ENCODE measurements at places on chromosomes 3 and 15.
A peak's percentile ranks its signal among the peaks of the same experiment; 100 is the strongest.

DNA sequence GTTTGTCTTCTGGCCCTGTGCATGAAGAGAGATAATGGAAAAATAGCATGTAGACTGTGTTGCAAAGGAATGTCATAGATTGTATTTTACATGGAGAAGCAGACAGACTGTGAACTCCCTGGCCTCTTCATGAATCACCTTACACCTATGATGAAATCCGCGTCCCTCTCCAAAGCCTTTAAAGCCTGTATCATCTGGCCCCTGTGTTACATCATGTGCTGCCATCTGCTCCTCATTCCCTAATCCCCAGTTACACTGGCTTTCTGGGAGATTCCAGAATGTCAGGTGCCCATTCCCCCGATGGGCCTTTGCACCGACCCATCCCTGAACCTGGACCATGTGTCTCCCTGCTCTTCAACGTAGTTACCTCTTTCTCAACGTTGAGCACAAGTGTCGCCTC lies 190.8 kb downstream of the ADAMTSL3 start:
- peak; percentile 72 for DNase-seq

DNA sequence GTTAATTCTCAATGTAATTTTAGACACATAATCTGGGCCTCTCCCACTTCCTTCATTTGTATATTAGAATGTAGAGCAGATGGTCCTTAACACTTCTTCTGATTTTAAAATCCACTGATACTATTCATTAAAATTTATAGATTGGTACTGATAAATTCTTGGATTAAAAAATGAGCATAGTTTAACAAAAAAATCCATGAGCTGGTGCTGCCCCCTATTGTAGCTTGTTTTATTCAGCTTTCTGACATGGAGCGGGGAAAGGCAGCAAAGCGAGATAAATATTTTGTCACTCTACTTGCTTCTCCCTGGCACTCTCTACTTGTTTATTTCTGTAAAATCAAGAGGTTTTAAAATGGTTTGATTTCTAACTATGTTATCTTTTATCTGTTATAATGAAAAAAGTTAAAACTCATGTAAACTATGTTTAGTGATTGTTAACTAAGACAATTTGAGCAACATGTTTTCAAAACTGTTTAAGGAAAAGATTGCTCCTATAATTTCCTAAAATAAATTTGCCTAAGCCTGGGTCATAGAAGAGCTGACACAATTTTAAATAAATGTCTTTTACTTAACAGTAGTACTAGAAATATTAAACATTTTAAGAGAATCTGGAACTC lies 26.5 kb upstream of the PLOD2 start:
- peak; percentile 26 for DNase-seq

DNA sequence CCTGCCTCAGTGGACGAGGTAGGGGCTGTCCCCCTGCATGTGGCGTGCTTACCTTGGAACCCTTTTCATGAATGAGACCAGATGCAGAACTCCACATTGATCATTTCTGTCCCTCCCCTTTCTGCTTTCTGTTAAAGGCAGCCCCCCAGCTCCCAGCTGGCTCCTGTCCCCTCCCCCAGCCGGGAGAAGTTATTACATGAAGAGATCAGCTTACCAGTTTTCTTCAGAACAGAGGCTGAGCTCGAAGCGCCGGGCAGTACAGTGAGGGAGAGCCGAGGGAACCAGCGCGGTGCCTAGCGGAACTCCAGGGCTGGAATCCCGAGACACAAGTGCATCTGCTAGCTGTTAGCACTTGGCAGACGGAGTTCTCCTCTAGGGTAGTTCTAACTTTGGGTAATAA lies 263.3 kb upstream of the NR2E3 start:
- no peak for DNase-seq

GRCh38 chr15:58770519-58770856 lies 614 bp upstream of the MINDY2 start:
- peak; percentile 41 for DNase-seq

- no peak for DNase-seq
These were observed 5.3 kb downstream of the ZNF620 start for GRCh38 chr3:40511031-40511718.

DNA sequence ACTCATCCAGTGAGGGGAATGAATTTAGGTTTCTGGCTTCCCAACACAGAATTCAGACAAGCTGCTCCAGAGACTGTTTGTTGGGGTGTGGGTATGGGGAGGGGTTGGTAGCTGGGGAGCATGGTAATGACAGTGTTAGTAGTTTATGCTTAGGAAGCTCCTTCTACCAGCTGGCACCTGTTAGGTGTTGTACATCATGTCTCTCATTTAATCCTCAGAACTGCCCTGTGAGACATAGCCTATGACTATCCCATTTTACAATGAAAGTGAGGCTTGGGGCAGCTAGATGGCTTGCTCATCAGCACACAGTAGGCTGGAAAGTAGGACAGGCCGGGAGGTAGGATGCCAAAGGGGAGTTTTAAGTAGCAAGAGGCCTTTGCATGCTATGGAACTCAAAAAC lies 2.5 kb downstream of the EIF4E3 start:
- no peak for DNase-seq

DNA sequence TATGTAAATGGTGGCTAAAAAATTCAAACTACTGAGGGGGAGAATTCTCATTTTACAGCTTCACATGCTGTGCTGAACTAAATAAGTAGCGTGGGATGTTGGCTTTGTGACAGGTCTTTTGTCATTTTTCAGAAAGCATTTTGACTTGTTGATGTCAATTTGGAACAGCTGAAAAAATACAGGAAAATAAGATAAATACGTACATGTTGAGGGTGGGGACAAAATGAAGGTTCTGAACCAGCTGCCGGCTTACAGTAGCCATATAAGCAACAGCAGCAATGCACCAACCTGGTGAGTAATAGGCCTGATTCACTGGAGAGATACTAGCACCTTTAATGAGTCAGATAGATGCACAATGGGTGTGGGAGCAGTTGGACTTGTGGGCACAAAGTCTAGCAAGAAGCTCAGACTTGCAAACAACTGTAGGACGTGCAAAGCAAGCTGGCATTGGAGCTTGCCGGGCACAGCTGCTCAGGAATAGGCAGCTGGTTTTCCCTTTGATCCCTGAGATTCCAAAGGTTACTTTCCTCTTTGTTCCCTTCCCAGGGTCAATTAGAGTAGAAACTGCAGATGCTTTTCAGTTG lies 12.9 kb downstream of the B3GNT5 start:
- DNase-seq: peak; percentile 92

DNA sequence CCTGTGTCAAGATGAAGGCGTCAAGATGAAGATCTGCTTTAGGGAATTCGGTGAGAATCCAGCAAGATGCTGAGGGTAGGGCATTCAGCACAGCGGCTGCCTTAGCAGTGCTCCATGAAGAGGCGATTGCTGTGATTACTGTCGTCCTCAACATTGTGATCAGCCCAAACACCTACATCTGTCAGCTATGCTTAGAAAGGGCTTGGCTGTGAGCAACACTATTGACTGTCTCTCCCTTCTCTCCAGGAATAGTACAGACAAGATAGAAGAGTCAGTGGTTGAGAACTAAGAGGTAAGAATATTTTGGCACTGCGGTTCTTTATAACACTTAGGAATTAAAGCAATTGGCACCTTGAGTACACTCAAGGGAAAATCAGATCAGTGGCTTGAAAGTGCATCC lies 91.3 kb downstream of the THBS1 start:
- DNase-seq: no peak

DNA sequence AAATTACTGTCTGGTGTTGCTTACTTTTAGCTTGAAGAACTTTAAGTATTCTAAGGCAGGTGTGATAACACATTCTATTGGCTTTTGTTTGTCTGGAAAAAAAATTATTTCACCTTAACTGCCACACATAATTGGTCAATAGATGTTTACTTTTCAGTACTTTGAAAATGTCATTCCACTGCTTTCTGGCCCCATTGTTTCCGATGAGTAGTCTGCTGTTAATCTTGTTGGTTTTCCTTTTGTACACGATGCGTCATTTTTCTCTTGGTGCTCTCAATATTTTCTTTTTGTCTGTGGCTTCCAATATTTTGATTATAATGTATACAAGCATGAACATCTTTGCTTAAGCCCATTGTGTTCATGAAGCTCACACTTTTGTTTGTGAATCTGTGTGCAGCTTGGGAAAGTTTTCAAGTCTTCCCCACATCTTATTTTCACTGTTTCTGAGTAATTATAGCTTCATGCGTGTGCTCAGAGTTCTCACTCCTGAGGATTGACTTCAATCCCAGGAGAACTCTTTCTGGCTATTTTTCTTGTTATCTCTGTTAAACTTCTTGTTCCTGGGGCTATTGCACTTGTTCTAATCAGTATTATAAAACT lies 664.7 kb downstream of the IGSF11 start:
- no peak for DNase-seq

DNA sequence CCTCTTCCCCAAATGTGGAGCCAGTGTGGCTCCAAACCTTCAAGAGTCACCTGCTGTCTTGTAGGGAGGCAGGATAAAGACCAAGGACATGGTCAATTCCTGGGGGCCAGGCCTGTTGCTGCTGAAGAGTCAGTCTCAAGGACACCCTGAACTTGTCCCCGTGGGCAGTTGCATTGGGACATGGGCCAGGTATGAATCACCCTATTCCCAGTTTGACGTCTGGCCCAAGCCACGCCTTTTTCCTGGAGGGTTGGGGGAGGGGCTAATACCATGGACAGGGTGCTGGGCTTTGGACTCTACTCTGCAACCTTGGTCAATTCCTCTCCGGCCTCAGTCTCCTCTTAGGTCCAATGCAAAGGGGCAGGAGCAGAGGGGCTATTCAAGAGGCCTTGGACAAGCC lies 10.4 kb downstream of the ATP2B2 start:
- DNase-seq: peak; percentile 45

GRCh38 chr15:33159726-33160453 lies 34.6 kb downstream of the FMN1 start:
- DNase-seq: no peak

GRCh38 chr3:16126634-16127033 lies 47.8 kb upstream of the GALNT15 start:
- DNase-seq: no peak

DNA sequence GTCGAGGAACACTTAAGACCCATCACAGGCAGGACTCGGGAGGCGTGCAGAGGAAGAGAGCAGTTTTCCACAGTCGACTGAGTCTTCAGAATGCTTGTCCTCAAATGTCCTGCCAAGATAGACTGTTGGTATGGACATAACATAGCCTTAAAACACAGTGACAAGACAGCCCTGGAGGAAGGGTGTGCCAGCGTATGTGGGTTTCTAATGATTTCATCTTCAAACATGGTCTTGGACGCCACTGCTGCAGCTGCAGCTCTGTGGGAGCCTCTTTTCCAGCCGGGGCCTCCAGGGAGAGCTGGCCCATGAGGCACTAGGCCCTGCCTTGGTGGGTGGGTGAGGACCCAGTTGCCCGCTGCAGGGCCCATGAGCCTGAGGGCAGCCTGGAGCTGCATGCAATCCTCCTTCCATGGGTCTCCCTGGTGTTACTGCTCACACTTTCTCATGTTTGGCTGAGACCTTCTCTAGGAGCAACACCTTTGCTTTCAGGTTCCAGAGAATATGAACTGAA lies 198.6 kb downstream of the KLF13 start:
- no peak for DNase-seq

GRCh38 chr3:45153658-45154437 lies 7.7 kb upstream of the CDCP1 start:
- DNase-seq: no peak

DNA sequence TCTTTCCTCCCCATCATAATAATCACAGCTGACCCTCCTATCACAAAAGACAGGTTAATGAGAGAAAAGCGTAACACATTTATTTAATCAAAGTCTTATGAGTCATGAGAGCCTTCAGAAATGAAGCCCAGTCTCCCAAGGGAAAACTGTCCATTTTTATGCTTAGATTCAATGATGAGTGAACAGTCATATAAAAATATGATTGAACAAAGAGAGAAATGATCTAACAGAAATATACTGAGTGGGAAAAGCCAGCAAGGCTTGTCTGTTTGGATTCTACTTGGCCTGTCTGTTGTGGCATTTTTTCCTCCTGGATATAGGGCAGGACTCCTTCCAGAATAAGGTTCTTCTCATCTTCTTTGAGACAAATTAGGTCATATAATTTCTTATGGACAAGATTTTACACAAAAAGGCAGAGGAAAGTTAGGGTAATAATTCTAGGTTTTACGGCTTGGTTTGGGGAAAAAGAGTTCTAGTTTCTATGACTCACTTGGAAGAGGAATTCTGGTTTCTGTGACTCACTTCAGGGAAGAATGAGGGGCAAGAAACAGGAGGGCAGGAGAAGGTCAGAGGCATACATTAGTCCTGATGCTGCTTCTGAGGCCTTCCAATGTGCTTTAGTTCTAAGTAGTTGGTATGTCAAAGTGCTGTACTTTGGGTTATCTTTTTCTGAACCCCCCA lies 534.2 kb downstream of the ZIC1 start:
- peak; percentile 51 for DNase-seq

DNA sequence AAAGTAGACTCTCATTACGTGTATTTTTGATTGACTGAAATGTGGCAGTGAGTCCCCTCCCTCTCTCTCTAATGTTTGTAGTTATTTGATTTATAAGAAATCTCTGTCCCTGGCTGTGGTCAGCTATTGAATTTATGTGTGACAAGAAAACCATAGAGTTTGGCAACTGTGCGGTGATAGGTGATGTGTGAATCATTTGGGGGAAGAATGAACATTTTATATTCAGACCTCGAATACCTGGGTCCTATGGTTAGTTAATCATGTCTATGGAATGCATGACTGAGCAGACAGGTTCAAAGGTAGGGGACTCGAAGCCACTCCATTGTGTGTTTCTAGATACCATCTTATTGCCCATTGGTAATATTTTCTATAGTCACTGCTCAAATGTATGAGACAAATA lies 712.1 kb downstream of the MECOM start:
- peak; percentile 51 for DNase-seq

DNA sequence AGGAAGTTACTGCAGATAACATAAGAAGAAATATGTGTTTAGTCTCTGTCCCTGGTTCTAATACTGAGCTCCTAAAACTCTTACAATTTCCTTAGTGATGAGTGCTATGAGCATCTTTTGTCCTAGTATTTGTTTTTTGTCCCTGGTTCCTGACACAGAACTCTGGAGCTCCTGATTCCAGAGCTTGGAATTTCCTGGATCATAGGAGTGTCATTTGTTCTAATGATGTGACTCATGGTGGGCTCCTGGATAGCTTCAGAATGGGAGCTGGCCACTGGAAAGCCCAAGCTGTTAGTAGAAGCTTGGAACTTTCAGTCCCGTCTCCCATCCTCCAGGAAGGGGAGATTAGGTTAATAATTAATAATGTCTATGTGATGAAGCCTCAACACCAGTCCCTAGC lies 98.2 kb downstream of the CNTN6 start:
- DNase-seq: no peak

- DNase-seq: no peak
These were observed 43.1 kb downstream of the COL8A1 start for GRCh38 chr3:99681512-99681911.

Measured in RWPE1 (cell line).